ENCODE measurements at places on chromosomes 3 and 15.

- DNase-seq = no peak
These were observed 261.3 kb downstream of the XXYLT1 start for GRCh38 chr3:195009616-195010015.

DNA sequence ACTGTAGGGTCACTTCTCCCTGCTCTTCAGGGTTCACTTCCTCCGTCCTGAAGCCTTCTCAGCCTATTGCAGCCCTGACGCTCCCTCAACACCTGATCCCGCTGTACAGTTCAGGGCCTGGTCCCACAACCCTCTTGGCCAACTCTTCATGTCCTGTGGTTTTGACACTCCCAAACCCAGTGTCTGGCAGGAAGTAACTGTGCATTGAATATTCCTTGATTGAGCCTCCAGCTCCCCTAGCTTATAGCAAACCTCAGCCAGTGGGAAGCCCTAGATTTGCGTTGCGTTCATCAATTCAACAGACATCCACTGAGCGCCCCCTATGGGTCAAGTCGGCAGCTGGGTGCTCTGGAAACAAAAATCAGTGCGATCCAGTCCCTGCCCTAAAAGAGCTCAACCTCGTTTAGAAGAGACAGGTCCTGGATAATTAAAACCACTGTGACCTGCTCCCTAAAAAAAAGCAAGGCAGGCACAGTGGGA, 13.5 kb downstream of the UBAP1L start:
- DNase-seq = peak; percentile 42

DNA sequence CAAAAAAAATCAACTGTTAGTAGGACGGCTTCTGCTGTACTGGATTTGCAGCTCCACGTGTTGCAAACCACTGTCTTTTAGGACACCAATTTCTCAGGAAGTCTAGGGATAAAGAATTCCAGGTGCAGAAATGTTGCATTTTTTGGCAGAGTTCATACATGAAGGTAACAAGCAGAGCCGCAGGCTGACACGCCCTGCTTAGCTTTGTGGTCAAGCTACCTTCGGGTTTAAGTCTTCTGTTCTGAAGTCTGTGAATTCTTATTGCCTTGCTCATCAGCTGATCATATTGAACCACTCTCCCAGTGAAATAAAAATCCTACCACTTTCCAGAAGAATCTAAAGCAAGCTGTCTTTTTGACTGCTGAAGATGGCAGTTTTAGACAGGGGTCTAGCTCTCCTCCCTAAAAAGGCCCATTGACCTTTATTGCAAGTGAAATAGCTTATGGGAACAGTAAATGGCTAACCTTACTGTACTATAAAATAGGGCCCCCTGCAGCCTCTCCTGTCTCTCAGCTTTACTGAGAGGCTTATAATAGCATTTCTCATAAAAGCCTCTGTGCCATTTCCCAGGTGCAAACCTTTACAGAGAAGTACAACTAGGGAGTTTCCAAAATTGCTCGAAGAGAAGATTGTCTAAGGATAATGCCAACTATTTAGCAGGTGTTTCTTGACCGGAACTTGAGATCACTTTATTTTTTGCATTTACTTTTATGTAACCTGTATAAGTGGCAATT, 262.2 kb upstream of the IL12A start:
- no peak for DNase-seq

- no peak for DNase-seq
These were observed 57.8 kb downstream of the NEK10 start for GRCh38 chr3:27311400-27311799.

GRCh38 chr15:83714939-83715628, 61.2 kb downstream of the ADAMTSL3 start:
- DNase-seq = no peak

DNA sequence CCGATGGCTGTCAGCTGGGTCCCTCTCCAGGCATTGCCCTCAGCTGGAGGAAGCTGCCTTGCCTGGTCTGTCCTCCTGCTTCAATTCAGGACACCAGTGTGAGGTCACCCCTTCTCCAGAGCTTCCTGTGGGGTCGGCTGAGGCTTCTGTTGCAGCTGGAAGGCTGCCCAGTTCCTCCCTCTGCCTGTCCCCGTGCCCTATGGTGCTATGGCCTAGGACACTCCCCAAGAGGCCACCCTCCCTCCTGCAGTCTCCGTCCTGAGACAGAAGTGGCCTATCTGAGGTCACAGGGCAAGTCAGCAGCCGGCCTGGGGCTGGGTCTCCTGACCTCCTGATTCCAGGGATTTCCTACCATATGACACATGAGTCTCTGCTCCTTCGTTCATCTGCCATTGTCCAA, 57.9 kb downstream of the RASGRF1 start:
- DNase-seq = no peak

DNA sequence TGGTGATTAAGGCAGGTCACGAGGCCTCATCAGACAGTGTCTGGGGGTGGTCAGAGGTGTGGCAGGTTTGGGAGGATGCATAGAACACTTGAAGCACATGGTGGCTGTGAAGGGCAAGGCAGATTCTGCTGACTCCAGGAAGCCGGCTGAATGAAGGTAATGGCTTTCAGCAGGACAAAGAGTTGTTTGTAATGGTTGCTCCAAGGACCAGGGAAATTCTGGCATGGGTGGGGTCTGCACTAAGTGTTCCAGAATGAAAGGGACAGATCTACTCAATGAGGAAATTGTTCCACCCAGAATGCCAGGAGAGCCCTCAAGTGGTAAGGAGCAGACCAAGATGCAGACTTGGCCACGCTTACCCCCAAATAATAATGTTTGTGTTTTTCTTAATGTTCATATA, 70.7 kb upstream of the ACAD9 start:
- no peak for DNase-seq
